ENCODE measurements at places on chromosomes 6 and 20.

DNA sequence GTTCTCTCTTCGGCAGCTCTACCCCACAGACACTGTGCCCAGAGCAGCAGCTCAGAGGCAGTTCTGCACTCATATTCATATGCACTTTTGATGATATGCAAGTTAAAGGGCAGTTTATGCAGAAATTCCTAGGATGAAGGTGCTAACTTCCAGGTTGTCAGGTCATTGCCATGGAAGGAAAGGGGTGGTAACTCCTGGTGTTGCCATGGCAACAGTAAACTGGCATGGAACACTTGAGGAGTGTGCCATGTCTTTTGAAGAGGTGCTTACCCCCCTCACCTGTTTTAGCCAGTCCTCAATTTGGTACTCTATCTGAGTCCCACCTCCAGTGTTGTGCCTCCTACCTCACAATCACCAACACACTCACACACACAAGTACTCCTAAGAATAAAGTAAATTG is 539.4 kb upstream of the BTBD3 start:
- no peak for DNase-seq

GRCh38 chr6:85078058-85078457 is 313.7 kb upstream of the TBX18 start:
- DNase-seq: no peak

GRCh38 chr20:43388268-43389002 is 69.3 kb upstream of the SRSF6 start:
- no peak for DNase-seq

- no peak for DNase-seq
Measured at GRCh38 chr6:158565122-158565429, 5.2 kb downstream of the TMEM181 start.

- DNase-seq: no peak
Measured at GRCh38 chr6:25107218-25107617, 171.5 kb upstream of the RIPOR2 start.

GRCh38 chr6:158772172-158772571 is 47.0 kb downstream of the EZR start:
- no peak for DNase-seq

GRCh38 chr6:90385759-90386313 is 89.2 kb upstream of the BACH2 start:
- DNase-seq: no peak

DNA sequence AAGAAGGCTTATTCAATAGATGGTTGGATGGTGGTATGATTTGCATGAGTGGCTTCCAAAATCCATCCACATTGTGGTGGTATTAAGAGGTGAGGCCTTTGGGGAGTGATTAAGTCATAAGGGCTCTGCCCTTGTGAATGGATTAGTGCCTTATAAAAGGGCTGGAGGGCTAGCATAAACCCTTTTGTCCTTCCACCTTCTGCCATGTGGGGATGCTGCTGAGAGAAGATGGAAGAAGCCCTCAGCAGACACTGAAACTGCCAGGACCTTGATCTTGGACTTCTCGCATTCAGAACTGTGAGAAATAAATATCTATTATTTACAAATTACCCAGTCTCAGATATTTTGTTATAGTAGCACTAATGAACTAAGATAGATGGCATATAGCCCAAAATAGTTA is 27.8 kb upstream of the SRPK1 start:
- no peak for DNase-seq

GRCh38 chr6:139539852-139540251 is 165.4 kb upstream of the CITED2 start:
- no peak for DNase-seq

DNA sequence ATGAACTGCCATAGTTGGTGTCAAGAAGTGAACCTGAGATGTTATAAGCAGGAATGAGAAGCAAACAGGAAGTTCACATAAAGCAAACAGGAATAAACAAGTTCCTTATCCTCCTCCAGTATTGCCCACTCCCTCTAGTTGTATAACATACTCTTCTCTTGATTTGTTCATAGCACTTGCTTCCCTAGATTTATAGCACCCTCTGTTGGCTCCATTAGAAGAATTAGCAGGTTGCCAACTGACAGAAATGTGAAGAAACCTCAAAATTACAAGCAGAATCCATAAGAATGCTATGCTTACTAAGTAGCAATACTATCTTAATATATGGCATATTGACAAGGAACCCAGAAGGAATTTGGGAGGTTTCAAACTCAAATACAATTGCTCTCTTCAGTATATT is 195.4 kb downstream of the TBX18 start:
- DNase-seq: no peak

- DNase-seq: no peak
Measured at GRCh38 chr6:109527989-109528388, 45.0 kb upstream of the ZBTB24 start.

GRCh38 chr20:3093861-3094361 is 9.4 kb upstream of the AVP start:
- DNase-seq: peak; percentile 29

DNA sequence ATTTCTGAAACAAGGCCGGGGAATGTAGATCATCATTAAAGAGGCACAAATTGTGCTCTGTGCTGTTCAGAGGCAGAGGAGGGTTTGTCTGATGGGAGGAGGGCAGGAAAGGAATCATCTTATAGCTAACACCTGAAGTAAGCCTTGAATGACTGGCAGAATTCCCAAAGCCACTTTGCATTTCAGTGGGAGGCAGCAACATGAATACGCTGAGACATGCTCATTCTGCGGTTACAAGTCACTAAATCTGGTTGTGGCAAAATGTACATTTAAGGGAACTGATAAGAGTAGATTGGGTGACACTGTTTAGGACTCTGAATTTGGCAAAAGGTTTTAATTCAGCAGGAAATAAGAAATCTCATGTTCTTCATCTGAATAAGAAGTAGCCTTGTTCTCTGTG is 4.4 kb upstream of the COL19A1 start:
- DNase-seq: no peak

- DNase-seq: no peak
Measured at GRCh38 chr6:112701201-112701600, 354.1 kb downstream of the RFPL4B start.

DNA sequence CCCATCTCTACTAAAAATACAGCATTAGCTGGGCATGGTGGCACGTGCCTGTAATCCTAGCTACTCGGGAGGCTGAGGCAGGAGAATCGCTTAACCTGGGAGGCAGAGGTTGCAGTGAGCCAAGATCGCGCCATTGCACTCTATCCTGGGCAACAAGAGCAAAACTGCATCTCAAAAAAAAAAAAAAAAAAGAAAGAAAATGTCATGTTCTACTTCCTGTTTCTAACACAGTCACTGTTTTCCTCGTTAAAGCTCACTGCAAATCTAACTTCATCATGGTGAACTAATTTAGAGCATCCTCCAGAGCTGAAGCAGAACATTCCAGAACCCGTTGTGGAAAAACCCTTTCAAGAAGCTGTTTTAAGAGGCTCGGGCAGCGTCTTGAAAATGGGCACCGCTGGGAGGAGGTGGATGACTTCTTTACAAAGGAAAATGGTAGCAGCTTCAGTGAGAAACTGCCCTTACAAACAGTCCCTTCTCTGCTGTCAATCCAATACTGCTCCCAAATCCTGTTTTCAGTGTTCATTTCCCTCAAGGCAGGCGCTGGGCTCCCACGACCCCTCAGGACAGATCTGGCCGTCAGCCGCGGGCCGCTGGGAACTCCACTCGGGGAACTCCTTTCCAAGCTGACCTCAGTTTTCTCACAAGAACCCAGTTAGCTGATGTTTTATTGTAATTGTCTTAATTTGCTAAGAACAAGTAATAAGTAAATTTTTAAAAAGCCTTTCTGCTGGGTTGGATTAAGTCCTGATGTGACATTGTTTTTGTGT is 12.5 kb downstream of the CTSZ start:
- DNase-seq: no peak

DNA sequence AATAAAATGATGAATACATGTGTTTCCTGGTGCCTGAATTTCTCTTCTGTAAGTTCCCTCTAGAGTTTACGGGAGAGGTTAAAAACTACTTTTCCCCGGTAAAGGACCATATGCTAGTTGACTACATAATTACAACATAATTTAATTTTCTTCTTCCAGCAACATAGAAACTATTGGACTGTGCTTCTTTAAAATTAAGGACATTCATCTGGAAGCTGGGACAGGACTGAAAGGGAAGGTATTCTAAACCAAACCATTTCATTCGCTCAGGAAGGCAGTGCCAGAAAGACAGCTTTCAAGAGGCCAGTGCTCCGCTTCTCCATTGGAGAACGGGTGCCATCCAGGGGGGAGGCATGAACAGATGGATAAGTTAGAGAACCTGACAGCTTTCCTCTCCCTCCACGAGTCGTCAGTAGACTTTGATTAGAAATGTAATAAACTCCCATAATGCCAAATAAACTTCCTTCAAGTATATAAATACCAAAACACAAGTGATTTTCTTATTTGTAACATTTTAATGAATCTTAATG is 458.0 kb upstream of the SOX4 start:
- DNase-seq: no peak

DNA sequence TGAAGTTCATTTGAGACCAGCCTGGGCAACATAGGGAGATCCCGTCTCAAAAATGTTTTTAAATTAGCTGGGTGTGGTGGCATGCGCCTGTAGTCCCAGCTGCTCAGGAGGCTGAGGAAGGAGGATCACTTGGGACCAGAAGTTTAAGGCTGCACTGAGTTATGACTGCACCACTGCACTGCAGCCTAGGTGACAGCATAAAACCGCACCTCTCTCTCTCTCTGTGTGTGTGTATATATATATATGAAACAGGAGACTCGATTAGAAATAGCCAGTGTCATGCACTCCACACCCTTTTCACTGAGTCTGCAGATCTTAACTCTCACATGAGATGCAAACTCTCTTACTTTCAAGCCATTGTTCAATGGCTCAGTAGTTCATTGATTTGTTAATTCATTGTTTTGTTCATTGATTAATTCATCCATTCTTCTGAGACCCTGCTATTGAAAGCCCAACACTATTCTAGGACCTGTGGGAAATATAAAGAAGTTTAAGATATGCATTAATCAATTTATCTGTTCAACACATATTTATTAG is 52.4 kb upstream of the MRPS10 start:
- DNase-seq: no peak

DNA sequence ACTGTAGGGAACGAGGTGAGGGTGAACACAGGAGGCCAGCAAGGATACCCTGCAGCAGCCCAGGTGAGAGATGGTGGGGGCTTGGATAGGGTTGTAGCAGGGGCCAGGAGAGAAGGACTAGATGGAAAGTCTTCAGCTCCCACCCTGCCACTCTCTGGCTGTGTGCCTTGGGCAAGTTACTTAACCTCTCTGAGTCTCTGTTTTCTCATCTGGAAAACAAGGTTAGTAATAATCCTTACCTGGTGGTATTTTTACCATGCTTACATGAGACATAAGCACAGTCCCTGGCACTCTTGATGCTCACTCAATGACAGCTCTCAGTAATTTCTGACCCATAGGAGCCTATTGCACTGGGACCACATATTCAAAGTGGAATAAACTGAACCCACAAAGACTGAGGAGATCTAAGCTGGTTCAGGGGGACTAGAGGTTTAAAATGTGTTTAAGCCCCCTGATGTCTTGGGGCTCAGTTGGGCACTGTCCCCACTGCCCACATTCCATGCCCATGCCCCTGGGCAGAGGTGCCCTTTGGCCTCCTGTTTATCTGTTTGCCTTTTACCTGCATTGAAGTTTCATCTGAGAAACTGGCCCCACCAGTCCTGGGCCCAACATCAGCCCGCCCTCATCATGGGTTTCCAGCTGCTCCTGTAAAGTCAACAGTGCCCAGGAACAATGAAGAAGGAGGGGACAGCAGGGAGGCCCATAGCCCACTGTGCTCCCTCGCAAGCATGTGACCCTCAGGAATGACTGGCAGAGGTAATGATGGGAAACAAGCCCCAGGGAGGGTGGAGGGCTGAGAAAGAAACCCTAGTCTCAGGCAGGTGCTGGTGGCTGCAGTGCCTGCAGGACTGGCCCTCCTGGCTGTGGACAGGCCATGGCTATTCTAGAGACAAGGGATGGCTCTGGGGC is 104.0 kb downstream of the VEGFA start:
- no peak for DNase-seq

- DNase-seq: no peak
Measured at GRCh38 chr6:42026540-42026939, 23.8 kb upstream of the TAF8 start.

GRCh38 chr6:168372889-168373288 is 53.3 kb upstream of the DACT2 start:
- DNase-seq: no peak

DNA sequence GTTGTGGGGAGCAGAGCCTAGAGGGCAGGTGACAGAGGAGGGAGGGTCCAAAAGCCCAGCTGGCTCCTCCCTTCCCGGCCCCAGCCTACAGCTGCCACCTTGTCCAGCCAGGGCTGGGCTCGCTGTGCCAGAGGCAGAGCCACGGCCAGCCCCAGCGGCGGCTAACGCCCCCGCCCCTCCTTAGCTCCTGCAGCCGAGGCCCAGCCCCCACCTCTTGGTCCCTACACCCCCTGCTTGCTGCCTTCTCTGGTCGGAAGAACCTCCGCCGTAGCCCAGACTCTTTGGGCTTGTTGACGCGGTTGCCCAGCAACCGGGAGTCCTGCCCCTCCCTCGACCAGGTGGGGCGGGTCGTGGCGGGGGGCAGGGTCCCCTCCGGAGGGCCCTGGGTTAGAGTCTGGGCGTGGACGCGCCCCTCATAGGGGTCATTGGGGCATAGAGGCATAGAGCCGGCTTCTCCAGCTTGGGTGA is 521 bp upstream of the LKAAEAR1 start:
- no peak for DNase-seq

DNA sequence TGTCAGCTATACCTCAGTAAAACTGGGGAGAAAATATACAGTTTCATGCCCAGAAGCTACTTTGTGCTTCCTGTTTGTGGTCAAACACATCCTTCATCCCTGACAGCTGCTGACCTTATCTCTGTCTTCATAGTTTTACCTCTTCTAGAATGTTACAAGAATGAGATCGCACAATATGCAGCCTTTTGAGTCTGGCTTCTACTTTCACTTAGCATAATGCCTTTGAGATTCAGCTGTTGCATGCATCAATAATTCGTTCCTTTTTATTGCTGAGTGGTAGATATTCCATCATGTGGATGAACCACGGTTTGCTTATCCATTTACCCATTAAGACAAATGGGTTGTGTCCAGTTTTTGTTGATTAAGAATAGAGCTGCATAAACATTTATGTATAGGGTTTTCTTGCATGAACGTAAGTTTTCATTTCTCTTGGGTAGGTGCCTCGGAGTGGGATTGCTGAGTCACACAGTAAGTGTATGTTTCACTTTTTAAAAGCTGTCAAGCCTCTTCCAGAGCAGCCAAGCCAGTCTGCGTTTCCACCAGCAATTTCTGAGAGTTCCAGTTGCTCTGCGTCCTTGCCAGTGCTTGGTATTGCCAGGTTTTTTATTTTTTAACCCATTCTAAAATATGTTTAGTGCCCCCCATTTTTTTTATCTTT is 86.6 kb upstream of the PAX1 start:
- DNase-seq: no peak

GRCh38 chr20:39356908-39357307 is 394.8 kb downstream of the DHX35 start:
- no peak for DNase-seq

DNA sequence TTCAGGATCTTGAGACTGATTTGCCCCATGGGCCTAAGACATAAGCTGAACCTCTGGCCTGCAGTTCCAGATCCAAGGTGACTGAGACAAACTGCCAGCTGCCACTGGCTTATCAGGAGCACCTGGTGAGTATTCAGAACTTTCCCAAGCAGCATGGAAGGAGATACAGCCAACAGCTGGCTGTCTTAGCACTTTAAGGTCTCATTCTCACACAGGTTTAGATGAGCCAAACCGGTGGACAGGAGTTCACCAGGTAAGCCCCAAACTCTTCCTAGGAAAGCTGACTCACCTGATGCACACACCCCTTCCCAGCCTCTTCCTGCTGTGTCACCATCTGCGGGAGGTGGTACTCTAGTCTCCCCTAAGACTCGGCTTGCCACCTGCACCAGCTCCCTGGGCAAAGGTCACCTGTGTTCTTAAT is at the start of gene BANF2:
Gene BANF2 (plus strand): TSS at position 36 of the 421 bp plus-strand sequence. CDS start 25,060 bp downstream, outside the sequence.
- no peak for DNase-seq

GRCh38 chr6:122714059-122714458 is 65.5 kb upstream of the FABP7 start:
- DNase-seq: no peak

Data from CD4-positive, alpha-beta T cell treated with Interleukin-17A for 1 hour (primary cell).